ENCODE measurements at places on chromosomes 1 and 21.

- no peak for DNase-seq
Observed at GRCh38 chr1:108691128-108691941, 775 bp upstream of the PRPF38B start.

- peak; percentile 55 for DNase-seq
Observed at GRCh38 chr1:51583532-51583931, 33.4 kb upstream of the OSBPL9 start.

- DNase-seq: no peak
Observed at GRCh38 chr1:165455111-165455510, 10.2 kb upstream of the RXRG start.

- no peak for DNase-seq
Observed at GRCh38 chr1:194503209-194503608, 1316.8 kb upstream of the B3GALT2 start.

- DNase-seq: no peak
Observed at GRCh38 chr1:159869173-159869572, 6.7 kb upstream of the VSIG8 start.

DNA sequence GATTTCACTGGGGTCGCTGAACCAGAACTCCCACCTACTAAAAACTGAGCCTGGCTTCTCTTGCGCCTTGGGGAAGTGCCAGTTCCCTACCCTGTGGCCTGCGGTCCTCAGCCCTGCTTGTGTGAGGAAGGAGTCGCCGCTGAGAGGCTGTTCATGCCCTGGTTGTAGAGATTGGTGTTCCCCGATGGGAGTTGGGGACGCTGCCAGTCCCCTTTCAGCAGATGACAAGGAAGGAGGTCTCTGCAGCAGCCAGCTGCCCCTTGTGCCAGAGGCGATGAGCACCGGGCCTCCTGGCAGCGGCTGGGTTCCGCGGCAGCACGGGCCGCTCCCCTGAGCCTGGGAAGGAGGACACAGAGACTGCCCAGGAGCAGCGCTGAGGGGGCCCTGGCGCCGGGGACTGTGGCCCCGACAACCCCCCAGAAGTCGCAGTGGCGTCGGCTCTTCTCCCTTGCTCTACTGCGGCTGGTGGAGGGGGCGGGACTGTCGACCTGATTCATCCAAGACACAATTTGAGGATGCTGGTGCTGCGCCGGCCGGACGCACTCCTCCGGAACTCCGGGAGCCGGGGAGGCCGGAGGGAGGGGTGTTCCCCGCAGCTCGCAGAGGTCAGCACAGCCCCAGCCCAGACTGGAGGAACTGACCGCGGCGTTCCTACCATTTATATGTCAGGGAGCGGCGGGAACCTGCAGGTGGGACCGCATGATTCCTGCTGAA lies 12.0 kb upstream of the ADORA3 start:
- no peak for DNase-seq

- DNase-seq: peak; percentile 38
Observed at GRCh38 chr21:33640697-33641351, 717 bp downstream of the CRYZL1 start.

DNA sequence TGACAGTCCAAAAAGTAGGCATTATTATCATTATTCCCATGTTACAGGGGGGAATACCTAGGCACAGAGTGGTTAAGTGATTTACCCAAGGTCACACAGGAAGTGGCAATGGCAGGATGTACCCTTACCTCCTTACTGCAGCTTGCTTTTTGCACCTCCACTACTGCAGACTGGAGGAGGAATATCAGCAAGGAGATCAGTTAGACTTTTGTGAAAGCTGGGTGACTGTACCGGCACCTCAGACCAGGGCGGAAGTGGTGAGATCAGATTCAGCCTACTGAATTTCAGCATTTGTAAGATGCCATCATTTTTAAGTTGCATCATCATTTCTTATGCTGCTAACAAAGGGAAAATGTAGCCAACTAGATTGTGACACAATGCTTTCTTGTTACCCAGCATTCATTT lies 4.5 kb downstream of the ADARB1 start:
- DNase-seq: no peak

- no peak for DNase-seq
Observed at GRCh38 chr1:154867841-154868605, 2.1 kb downstream of the KCNN3 start.

- no peak for DNase-seq
Observed at GRCh38 chr1:6256645-6257044, 4.3 kb downstream of the GPR153 start.

GRCh38 chr1:111742938-111743549 lies 3.8 kb upstream of the INKA2 start:
- DNase-seq: no peak

DNA sequence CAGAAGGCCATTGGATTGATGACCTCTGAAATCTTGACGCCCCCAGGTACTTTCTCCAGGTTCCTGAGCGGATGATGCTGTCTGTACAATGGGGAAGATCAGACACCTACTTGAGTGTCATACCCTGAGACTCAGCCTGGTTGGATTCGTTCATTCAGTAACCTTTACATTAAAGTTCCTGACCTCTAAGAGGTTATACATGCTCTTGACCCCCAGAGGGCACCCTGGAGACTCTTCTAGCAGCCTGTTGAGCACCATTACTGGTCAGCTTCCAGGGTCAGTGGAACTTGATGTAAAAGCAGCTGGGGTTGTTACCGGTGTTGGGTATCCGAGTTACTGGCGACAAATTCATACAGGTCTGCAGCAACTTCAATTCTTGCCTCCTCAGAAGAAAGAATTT lies 114.3 kb upstream of the ZNF678 start:
- DNase-seq: no peak

DNA sequence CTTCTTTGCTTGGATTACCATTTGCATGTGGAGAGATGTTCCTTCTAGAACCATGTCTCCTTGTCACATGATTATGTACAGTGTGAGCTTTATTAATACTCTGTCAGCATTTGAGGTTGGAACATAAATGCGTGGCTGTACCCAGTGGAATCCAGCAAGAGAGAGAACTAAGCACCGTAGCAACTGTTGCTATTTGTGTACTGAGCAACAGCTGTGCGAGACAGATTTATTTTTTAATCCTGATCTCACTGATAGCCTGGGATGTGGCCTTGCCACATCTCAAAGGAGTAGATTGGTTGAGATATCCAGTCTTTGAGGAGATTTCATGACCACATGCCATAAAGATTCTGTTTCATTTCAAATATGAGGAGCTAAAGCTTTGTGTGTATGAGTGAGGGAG lies 43.4 kb downstream of the KIF1B start:
- DNase-seq: peak; percentile 81

GRCh38 chr1:34984435-34984792 lies 733 bp downstream of the TMEM35B start:
- DNase-seq: no peak

DNA sequence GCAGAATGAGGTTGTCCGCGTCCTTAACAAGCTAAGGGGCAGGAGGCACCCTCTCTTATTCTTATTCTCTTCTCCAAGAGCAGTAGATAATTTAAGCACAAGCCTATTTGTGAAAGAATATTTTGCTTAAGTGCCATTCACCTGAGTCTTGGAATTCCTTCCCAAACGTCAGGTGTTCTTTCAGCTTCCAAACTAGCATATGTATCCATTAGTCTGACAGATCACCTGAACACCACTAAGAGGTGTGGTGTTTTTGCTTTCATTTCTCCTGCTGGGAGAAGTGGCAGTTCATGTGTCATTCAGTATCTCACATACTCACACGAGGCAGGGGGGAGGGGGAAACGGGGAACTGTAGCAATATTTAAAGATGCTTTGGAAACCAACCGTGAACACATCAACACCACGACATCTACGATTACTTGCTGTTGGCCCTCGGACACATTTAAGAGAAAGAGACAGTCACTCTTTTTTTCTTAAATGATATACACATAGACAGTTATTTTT lies 45.5 kb upstream of the RBM15 start:
- DNase-seq: no peak

GRCh38 chr1:15051882-15052528 lies 101.5 kb upstream of the TMEM51 start:
- DNase-seq: no peak

- DNase-seq: no peak
Observed at GRCh38 chr1:26314501-26314900, 3.3 kb upstream of the CD52 start.
